ENCODE measurements at places on chromosomes 7 and 10.

DNA sequence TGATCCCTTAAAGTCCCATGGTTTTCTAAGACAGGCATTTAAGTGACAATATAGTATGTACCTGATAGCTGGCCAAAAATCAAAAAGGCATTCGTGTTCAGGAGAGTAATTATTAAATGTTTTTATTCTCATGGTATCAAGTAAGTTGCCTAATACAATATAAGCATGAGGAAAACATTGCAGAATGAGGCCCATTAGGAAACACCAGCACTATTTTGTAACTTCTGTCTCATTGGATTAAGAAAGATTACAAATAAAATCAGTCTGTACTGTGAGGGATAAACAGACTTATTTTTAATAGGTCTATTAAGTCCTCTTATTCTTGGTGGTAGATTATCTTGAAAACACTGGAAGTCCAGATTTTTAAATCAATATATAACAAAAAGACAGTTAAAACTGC is 110.1 kb downstream of the SNX13 start:
- DNase-seq: no peak

- DNase-seq: peak; percentile 78
Measured at GRCh38 chr10:119029613-119030420, at the start of gene NANOS1. NANOS1 (plus strand) TSS chr10:119029714; CDS start chr10:119029802, 88 bp downstream.

GRCh38 chr7:105016709-105017656 is 3.0 kb downstream of the KMT2E start:
- DNase-seq: peak; percentile 53

DNA sequence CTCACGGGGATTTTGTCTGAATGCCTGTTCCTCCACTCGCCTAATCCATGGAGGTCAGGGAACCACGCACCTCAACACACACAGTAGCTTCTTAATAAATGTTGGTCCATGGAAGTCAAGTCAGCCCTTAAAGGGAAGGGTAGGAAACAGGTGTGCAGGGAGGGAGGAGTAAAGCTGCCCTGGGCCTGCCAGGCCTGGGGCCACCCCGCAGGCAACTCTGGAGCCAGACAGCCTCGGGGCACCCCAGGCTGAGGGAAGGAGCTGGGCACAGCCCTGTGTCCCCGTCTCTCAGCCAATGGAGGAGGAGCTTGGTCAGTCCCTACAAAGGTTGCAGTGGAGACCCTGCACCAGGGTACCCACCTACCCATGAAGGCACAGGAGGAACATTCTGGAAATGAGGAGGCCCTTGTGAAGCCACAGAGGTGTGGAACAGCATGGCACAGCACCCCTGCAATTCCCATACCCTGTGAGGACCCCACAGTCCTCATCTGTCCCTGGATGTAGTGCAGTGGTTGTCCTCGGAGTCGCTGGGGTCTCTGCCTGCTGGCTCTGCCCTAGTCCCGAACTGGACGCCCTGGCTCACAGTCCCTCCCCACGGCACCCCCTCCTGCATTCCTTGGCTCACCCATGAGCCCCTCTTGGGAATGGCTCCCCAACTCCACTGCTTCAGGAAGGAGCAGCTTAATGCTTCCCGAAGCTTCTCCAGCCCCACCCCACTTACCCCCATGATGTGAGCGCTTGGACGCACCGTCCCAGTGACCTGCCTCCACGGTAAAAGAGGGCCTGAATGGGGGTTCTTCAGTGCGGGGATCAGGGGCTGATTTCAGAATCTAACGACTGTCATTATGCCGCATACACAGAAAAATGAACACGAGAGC is 79.2 kb upstream of the INSIG1 start:
- DNase-seq: no peak

DNA sequence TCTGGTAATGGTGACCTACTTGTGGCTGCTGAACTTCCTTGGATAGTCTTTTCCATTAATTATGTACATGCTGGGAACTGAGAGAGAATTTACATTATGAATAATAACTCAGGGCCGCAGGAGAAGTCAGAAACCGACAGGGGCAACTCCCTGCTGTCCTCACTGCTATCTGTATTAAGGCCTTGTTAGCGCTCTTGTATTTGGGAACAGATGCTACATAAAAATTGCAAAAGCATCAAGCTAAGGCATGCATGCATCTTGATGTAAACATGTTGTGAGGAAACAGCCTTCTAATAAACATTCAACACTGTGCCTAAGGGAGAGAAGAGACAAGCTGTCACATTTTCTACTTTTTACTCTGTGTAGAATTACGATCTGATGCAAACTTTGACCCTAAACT is 158.4 kb downstream of the PARD3 start:
- no peak for DNase-seq

DNA sequence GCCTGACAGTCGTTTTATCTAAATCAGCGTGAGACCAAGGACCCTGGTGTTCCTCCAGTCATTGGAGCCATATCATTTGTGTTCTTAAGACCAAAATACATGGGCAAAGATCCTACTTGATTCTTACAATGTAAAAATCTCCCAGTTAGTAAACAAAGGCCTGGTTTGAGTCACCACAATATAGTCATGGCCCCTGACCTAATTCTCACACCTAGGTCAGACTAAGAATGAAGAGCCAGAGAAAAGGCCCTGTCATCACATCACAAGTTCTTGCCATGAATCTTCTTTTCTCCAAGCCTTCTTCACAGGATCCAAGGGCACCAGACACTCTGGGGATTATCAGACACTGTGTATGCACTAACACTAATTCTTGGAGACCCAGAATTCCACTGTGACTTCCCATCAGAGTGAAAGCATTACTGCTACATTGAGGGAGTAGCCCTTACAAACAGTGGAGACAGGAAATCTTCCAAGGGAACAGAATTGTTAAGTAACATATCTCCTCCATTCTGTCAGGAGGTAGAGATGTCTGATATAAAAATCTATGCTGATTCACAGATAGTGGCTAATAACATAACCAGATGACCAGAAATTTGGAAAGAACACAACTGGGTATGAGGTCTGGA is 7.6 kb upstream of the ERVW-1 start:
- no peak for DNase-seq

- no peak for DNase-seq
Measured at GRCh38 chr10:81216949-81217348, 658.0 kb upstream of the NRG3 start.

- no peak for DNase-seq
Measured at GRCh38 chr10:75838486-75838885, 407.1 kb downstream of the LRMDA start.

DNA sequence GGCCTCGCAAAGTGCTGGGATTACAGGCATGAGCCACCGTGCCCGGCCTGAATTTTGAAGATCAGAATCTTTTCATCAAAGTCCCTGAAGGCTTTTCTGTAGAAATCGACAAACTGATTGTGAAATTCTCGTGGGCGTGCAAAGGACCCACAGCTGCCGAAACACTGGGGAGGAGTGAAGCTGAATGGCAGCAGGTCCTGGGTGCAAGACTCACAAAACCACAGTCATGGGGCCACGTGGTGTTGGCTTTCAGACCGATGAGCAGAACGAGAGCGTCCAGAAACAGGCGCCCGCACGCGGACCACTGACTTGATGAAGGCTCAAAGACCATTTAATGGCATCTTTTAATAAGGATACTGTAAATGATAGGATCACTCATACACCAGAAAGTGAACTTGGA is 24.7 kb upstream of the PRKAR1B start:
- no peak for DNase-seq

GRCh38 chr7:158396301-158396905 is 191.2 kb downstream of the PTPRN2 start:
- no peak for DNase-seq

DNA sequence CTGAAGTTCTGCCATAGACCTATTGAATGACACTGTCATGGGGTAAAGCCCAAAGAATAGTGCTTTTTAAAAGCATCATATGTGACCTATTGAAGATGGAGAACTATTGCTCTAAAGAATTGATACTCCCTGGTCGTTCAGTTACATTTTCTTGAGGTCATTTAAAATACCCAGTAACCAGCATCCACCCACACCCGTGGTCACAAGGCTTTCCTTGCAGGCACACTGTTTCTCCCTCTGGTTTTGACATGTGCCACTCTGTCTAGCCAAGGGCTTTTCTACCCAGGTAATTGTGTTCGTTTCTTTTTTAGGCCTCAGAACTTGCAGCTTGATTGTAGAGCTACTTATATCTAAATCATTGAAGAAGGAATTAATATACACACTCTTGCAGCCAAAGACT is 68.3 kb upstream of the LYZL2 start:
- DNase-seq: peak; percentile 69

- DNase-seq: no peak
Measured at GRCh38 chr10:129108378-129108777, 358.7 kb upstream of the MGMT start.

Data from activated CD4-positive, alpha-beta T cell treated with anti-CD3 and anti-CD28 coated beads, Interleukin-2, amount 10 ng/mL, durations not matched to agents 24 days and 14 days (primary cell).